ENCODE measurements at places on chromosomes 2 and 18. TPM values are rescaled to one million over a fixed set of nuclear protein-coding genes. Genes with fewer than 3 reads are reported as not detected.

Gene LHCGR
- not detected for total RNA-seq

Gene REG1B
- total RNA-seq = not detected

Gene ANKRD30BL
- not detected for total RNA-seq

Gene SERPINB4
- not detected for total RNA-seq

Gene GAREM1
- 14.5 TPM for total RNA-seq

Gene SLC5A7
- total RNA-seq = 0.12 TPM

Gene GPAT2
- 3.2 TPM for total RNA-seq

Gene RNF144A
- 18.7 TPM for total RNA-seq

Gene CTLA4
- total RNA-seq = 0.14 TPM

Gene MARCO
- total RNA-seq = 10.4 TPM

Gene SERPINB13
- total RNA-seq = not detected

Gene FSIP2
- total RNA-seq = 8.3 TPM

Gene EMILIN1
- total RNA-seq = 256 TPM

Gene FSHR
- total RNA-seq = not detected

Gene POTEJ
- not detected for total RNA-seq

Gene AGXT
- 0.22 TPM for total RNA-seq

Gene SLC14A1
- total RNA-seq = 0.46 TPM

Gene TMEM37
- total RNA-seq = 54.0 TPM

Gene GPR39
- total RNA-seq = 20.6 TPM

Gene LCT
- 0.09 TPM for total RNA-seq

Gene CAPN14
- total RNA-seq = 0.14 TPM

Gene LYG2
- total RNA-seq = not detected

Gene MAPRE3
- 36.1 TPM for total RNA-seq

Gene GPR148
- total RNA-seq = not detected

Gene IL36B
- not detected for total RNA-seq

Gene MC5R
- total RNA-seq = not detected

Gene ANKRD44
- 25.7 TPM for total RNA-seq

Gene FBXO48
- 1.5 TPM for total RNA-seq
